CD4-positive, alpha-beta T cell treated with Interleukin-6 for 4 hours (primary cell): ENCODE measurements at places on chromosomes 4 and X.

DNA sequence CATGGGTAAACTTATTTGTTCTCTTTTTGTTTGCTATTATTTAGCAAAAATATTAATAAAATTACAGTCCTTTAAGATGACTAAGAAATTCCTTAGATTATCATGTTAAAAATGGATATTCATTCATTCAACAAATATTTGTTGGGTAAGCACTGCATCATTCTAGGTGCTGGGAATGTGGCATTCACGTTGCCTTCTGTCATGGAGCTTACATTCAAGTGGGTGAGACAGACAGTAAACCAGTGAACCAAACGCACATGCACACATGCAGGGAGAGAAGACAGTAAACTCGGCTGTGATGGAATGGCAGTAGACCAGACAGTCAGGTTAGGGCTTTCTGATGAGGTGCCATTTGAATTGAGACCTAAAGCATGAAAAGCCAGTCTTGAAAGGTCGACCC is 91.8 kb downstream of the STOX2 start:
- no peak for DNase-seq

DNA sequence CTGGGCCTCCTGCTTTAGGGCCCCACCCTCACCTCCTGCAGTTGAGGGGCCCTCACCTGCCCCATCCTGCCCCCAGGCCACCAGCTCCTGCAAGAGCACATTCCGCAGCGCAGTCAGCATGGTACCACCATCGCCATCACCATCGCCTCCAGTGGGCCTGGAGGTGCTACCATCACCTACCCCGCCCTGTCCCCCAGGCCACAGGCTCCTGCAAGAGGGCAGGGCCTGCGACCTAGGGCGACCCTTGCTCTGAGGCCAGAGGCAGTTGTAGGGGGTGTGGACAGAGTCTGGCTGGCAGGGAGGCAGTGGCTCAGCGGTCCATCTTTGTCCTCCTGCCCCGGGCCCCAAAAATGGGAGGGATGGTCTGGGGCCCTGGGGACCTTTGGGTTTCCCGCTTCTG is 3.9 kb upstream of the HAUS7 start:
- no peak for DNase-seq

GRCh38 chrX:31260351-31260750 is 188.5 kb upstream of the FTHL17 start:
- DNase-seq: no peak

GRCh38 chrX:31132821-31133241 is 61.0 kb upstream of the FTHL17 start:
- DNase-seq: no peak

DNA sequence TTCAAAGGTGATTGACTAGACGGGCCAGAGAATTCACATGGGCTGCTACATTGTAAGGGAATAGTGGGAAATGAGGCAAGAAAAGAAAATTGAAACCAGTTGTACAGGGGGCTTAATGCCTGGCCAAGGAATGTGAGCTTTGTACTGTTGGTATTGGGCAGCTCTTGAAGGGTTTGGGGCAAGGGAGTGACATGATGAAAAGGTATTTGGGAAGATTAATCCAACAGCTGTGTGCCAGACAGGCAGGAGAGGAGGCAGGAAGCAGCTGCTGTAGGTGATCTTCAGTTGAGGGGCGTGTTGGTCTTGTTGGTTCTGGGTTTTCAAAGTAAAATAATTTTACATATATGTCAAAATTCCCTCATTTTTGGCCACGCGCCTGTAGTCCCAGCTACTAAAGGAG is 384.5 kb upstream of the TENM3 start:
- no peak for DNase-seq

DNA sequence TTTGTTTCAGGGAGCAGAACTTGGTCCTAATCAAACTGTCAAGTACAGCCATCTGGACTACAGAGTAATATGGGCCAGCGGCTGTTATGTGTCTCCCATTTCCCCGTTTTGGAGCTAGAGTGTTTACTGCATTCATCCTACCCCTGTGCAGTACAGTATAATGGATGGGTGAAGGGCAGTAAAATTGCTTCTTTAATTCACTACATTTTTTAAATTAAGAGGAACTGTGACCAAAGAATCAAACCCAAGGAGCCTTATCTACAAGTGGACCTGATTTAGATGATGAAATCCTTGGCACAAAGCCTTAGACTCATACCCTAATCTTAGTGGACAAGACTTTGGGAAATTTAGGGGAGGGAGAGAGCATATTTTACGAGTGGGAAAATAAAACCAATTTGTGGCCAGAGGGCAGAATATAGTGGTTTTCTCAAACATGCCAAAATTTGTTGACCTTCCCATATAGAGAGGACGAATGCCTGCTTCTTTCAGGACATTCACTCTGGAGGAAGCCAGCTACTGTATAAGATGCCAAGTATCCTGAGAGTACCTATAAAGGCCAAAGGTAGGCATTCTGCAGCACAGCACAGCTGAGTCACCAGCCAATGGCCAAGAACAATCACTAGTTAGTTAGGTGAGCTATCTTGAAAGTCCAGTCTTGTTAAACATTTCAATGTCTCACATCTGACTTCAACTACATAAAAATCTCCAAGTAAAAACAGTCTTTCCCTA is 253.8 kb upstream of the KCNIP4 start:
- no peak for DNase-seq

- no peak for DNase-seq
Measured at GRCh38 chr4:14513471-14513870, 488.8 kb upstream of the CPEB2 start.

- DNase-seq: no peak
Measured at GRCh38 chrX:149522916-149523315, 17.8 kb upstream of the IDS start.

- DNase-seq: no peak
Measured at GRCh38 chrX:41153957-41154356, 68.7 kb downstream of the USP9X start.

DNA sequence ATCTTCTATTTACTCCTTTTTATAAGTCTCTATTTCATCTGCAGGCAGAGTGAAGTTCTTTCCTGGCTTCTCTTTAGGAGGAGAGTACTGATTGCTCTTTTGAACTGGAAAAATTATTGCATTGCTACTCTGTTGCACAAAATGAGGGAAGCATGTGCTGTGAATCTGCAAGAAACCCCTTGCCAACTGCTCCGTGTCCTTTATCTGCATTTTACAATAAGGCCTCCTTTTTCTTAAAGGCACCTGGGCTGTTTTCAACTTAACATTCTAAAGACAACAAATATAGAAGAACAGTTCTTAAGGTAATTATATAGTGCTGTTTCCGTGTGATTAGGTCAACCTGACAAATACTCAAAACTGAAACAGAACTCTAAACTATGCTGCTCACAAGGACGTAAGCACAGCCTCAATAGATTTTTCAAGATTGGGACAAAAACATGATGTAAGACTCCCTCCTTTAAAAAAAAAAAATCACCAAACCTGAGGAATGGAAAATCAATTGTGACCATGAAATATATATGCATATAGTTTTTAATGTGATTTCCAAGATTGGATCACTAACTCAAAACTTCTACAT is 716.6 kb upstream of the INTU start:
- DNase-seq: no peak

GRCh38 chr4:12729384-12729783 is 754.8 kb downstream of the RAB28 start:
- no peak for DNase-seq

DNA sequence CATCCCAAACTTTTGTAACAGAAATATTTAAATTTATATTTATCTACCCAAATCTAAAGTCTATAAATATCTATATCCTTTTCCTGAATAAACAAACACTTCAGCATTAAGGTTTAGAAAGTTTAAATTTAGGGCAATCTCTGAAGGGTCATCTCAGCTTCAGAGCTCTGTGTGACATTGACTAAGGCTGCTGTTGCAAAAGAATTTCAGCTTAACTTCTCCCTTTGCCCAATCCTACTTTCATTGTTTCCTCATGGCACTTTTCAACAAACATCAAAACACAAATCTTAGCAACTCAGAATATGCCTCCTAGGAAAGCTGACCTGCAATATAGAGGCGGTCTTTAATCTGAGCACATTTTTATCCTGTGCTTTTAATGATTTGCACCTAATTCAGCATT is 79.7 kb upstream of the BANK1 start:
- no peak for DNase-seq

DNA sequence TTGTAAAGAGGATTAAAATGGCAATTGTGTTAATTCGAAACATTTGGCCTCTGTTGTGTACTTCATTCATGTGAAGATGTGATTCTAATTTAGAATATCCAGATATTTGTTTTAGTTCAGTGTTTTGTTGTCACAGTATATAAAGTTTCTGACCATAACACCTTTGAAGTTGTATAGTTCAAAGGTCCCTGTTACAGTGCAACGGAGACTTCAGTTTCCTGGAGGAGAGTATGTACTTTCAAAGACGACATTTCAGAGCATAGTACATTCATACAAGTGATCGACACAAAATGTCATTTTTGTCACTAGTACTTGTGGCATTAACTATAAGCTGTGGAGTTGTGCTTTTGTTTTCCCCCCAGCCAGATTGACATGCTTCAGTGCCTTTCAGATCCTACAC is 372.8 kb upstream of the MAGEB2 start:
- DNase-seq: no peak
